ENCODE measurements at places on chromosomes 7 and 10. TPM values are rescaled to one million over a fixed set of nuclear protein-coding genes. Genes with fewer than 3 reads are reported as not detected.

The CPA1 gene
- total RNA-seq: not detected

The UNCX gene
- not detected for total RNA-seq

The TLX1 gene
- 0.15 TPM for total RNA-seq

The TUBGCP2 gene
- 42.6 TPM for total RNA-seq

The ALOX5 gene
- 0.15 TPM for total RNA-seq

The PAX4 gene
- total RNA-seq: not detected

The ZNHIT1 gene
- 109 TPM for total RNA-seq

The POT1 gene
- 39.4 TPM for total RNA-seq

The KCNH2 gene
- 0.15 TPM for total RNA-seq

The ADRB1 gene
- under 0.01 TPM for total RNA-seq

The TMEM229A gene
- not detected for total RNA-seq

The TUBB8 gene
- not detected for total RNA-seq

The RASA4 gene
- 9.9 TPM for total RNA-seq

The SEC31B gene
- 2.0 TPM for total RNA-seq

The SOSTDC1 gene
- total RNA-seq: not detected

The ASZ1 gene
- total RNA-seq: not detected

The CRYGN gene
- total RNA-seq: not detected

The GSAP gene
- total RNA-seq: 5.9 TPM

The TRDMT1 gene
- total RNA-seq: 6.2 TPM

The IDI2 gene
- total RNA-seq: not detected

The MYL7 gene
- not detected for total RNA-seq

The TEX47 gene
- total RNA-seq: not detected

The LRRC17 gene
- total RNA-seq: 106 TPM

The AKR1D1 gene
- not detected for total RNA-seq

The CACNB2 gene
- total RNA-seq: not detected

The HOXA3 gene
- 1.4 TPM for total RNA-seq

The CALML3 gene
- total RNA-seq: not detected

The ZNF92 gene
- 13.6 TPM for total RNA-seq

The CDH23 gene
- under 0.01 TPM for total RNA-seq

The ZNF32 gene
- 27.0 TPM for total RNA-seq

The SEMA3C gene
- total RNA-seq: 5.9 TPM

The ACTL6B gene
- not detected for total RNA-seq

The GPC2 gene
- 6.8 TPM for total RNA-seq

The ZNF425 gene
- total RNA-seq: 1.2 TPM

The PRSS37 gene
- not detected for total RNA-seq

The SUV39H2 gene
- total RNA-seq: 30.2 TPM

The EBF3 gene
- 0.15 TPM for total RNA-seq

The SLF2 gene
- 25.8 TPM for total RNA-seq

The PRPS1L1 gene
- not detected for total RNA-seq

The MAGI2 gene
- 0.97 TPM for total RNA-seq

The GPR26 gene
- not detected for total RNA-seq

The NODAL gene
- total RNA-seq: not detected

The OR6V1 gene
- total RNA-seq: not detected

The TMEM236 gene
- under 0.01 TPM for total RNA-seq

The SLC26A5 gene
- not detected for total RNA-seq

The GPR141 gene
- total RNA-seq: not detected

The MRLN gene
- not detected for total RNA-seq

The ANAPC16 gene
- total RNA-seq: 54.7 TPM

The CYP2C18 gene
- total RNA-seq: not detected

The ZPBP gene
- not detected for total RNA-seq

The HGF gene
- total RNA-seq: 1.8 TPM

The GPR37 gene
- 1.2 TPM for total RNA-seq

Measured in epithelial cell of umbilical artery (primary cell).